Activated T-helper 1 cell treated with Interleukin-2 at 50 U/mL for 16 hours (primary cell): ENCODE measurements at places on chromosomes 13 and 19.

GRCh38 chr19:43642531-43642930, 2.9 kb upstream of the CADM4 start:
- DNase-seq = no peak

GRCh38 chr13:23889615-23890607, 711 bp upstream of the MIPEP start:
- DNase-seq = no peak

DNA sequence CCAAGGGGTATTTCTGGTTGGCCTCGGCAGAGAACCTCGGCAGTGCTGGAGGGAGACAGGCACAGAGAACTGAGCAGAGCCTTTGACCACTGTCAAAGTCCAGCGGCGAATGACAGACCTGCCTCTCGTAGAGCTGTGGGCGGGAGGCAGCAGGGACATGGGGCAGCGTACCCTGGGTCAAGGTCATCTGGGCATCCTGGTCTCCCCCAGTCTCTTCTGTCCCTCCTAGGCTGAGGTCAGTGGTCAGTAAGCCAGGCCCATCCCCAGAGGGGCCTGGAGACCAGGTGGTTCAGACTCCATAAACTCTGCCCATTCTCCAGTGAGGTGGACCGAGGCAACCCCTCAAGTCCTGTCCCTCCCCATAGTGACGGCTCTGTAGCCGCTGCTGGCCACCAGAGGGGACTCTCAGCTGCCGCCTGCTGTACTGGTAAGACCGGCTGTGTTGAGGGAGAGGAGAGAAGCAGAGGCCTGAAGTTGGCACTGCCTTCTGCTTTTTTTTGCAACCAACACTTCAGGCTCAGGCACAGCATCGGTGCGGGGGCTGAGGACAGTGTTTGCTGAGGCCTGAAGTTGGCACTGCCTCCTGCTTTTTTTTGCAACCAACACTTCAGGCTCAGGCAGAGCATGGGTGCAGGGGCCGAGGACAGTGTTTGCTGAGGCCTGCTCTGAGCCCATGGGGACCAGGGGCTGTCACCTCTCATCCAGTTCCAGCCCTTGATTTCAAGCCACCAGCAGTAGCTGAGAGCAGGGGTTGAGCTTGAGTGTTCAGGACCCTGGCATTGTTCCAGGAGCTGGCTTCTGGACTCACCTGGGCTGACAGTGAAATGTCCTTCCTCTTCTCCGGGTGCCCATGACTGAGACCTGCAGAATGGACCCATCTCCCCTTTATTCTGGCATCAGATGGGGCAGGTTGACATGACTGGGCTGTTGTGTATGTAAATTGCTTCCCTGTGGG, at the start of gene PGLYRP2:
Gene PGLYRP2 (minus strand): TSS at position 111 of the 955 bp plus-strand sequence. CDS start 130 bp downstream, outside the sequence.
- no peak for DNase-seq

DNA sequence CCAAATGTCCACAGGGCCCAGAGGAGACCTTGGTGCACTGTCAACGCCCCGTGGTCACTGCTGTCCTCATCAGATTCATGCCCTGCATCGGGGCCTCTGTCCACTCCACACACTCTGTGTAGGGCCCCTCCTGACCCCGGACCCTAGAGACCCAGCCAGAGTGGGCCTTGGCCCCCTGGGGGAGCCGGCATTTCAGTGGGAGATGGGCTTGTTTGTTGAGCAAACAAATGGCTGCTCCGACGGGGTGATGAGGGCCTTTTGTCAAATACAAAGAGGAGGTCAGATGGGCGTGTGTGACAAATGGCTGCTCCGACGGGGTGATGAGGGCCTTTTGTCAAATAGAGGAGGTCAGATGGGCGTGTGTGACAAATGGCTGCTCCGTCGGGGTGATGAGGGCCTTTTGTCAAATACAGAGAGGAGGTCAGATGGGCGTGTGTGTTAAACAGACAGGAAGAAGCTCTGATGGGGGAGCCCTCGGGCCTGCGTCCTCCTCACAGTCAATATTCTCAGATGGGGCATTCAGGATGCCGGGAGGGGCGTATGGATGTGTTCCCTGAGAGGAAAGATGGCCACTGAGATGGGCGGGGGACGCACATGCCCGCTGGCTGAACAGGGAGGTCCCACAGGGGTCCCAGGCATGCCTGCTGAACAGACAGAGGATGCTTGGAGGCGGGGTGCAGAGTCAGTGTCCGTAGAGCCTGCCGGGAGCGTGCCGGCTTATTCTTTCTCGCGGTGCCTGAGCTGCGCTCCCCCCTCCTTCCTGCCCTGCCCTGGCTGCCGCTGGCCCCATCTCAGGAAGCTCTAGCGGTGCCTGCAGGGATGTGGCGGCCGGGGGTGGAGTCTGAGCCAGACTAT, 36.3 kb downstream of the SMIM24 start:
- DNase-seq = no peak

DNA sequence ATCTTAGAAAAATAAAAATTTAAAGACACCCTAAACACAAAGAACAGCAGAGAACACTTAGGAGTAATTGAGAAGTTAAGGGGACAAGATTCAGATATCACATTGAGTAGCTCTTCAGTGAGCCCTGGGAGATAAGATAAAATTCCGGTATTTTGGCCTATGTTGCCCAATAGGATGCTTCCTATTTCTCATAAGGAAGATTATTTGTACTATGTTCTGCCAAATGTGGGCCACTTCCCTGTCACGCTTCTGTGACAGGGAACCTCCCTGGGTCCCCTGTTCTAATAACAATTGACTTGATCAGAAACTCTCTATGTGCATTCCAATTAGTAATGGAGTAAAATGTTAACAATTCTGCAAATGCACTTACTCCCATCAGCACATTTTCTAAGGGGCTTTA, 310.7 kb downstream of the MYO16 start:
- DNase-seq = no peak
